Endodermal cell (in vitro differentiated cells): ENCODE measurements at places on chromosomes 6 and 20. TPM values are rescaled to one million over a fixed set of nuclear protein-coding genes. Genes with fewer than 3 reads are reported as not detected.

Gene DUSP15
- total RNA-seq: 7.2 to 38.2 TPM (median 7.3 TPM) in 3 replicates

Gene RAB32
- total RNA-seq: 17.0 to 31.0 TPM (median 19.8 TPM) in 3 replicates

DNA sequence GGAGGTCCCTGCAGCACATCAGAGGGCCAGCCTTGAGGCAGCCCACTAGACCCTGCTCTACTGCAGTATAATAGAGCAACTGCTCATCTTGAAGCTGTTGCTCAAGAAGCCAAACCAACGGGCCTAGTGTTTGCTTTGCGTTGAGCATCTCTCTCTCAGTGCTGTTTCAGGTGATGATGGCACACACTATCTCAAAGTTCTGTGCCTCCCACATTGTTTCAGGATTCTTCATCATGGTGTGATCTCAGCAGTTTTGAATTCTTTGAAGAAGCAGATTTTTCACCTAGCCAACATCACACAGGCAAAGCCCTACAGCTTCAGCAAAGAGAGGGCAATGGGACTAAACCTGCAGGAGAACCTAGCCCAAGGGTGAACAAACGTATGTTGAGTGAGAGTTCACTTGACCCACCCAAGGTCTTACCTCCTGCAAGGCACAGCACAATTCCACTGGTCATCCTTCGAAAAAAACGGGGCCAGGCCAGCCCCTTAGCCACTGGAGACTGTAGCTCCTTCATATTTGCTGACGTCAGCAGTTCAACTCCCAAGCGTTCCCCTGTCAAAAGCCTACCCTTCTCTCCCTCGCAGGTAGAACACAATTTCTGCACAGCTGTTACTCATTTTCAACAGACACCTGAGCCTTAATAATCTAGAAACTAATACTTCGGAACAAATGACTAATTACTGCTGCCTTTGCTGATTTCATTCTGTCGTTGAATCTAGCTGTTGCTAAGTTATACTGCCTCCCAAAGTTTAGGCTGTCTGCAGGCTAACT, 15.8 kb downstream of the MYB start:
- DNase-seq: no peak
- no peaks in the 10 kb centered on the region for H3K27me3 ChIP-seq
- peaks cover 13% of the 10 kb centered on the region for H3K36me3 ChIP-seq

Gene POU5F1
- total RNA-seq: 106 to 117 TPM (median 116 TPM) in 3 replicates

Gene TPX2
- total RNA-seq: 108 and 119 TPM in 2 replicates

Gene FBXO9
- 29.2 to 52.9 TPM (median 49.6 TPM) in 3 replicates for total RNA-seq

Gene ULBP3
- total RNA-seq: 2.7 to 4.4 TPM (median 3.8 TPM) in 3 replicates

DNA sequence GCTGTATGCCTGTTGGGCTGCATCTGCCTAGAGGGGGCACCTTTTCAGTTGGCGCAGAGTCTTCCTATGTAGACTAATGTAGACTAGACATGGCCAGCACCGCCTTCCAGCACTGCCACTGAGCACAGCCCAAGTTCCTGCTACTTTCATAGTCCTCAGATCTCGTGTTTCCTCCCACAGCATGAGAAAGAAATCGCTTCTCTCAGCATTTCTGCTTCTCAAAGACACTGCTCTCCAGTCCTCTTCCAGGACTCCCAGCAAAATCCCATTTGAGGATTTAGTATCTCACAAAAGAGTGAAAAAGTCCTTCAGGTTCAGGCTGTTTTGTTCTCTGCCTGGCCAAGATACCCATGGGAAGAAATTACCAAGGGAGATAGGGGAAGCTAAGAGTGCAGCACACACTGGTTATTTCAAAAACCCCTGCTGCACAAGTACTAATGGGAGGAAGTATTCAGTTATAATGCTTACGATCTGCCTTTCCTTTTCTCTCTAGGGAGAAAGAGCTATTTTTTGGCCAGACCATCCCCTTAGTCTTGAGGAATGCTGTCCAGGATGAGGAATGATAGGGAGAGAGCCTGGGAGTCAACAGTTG, 35.7 kb downstream of the OGFRL1 start:
- no peak overlapping the region for H3K27ac ChIP-seq
- H3K4me1 ChIP-seq: no peaks in the 10 kb centered on the region
- H3K36me3 ChIP-seq: no peaks in the 10 kb centered on the region
- DNase-seq: no peak
- H3K4me3 ChIP-seq: no peak overlapping the region

DNA sequence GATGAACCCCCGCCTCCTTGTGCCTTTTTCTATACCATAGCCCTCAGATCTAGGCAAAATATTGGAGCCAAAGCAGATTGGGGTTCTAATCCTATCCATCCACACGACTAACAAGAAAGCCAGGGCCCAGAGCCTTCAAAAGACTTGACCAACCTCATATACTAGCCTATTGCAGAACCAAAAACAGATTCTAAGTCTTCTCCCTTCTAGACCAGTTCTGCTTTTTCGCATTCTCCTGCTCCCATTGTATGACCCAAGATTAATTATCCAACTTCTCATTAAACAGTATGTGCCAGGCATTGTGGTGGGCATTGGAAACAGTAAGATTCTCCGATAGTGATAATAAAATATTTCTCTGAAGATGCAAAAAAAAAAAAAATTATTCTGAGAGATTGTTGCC, 113.7 kb upstream of the JARID2 start:
- H3K27ac ChIP-seq: no peak overlapping the region
- H3K4me3 ChIP-seq: no peak overlapping the region
- H3K36me3 ChIP-seq: no peaks in the 10 kb centered on the region
- DNase-seq: no peak
- H3K4me1 ChIP-seq: no peaks in the 10 kb centered on the region

Gene C20orf144
- 0.29 TPM in 1 of 2 replicates, not detected in the other for total RNA-seq

Gene PPIL6
- total RNA-seq: 2.7 to 5.5 TPM (median 2.9 TPM) in 3 replicates

DNA sequence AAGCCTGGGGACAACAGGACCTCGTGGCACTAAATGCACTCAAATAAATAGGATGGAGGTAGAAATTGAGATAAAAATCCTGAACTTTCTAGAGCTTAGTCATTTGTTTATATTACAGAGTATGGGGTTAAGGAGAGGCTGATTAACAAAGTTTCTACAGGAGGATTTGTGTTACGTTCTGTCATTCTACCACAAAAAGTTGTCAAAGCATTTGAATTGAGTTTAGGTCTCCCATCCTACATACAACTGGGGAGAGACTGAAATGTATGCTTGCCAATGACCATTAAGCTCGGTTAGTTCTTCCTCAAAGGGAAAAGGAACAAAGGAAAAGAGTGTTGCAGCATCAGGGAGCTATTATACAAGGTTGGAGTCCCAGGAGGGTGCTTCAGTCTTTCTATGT, 597.9 kb downstream of the COL12A1 start:
- no peak for DNase-seq
- H3K36me3 ChIP-seq: no peaks in the 10 kb centered on the region
- no peaks in the 10 kb centered on the region for H3K27me3 ChIP-seq
- no peaks in the 10 kb centered on the region for H3K4me1 ChIP-seq
- no peak overlapping the region for H3K4me3 ChIP-seq
- H3K27ac ChIP-seq: no peak overlapping the region
